Stimulated activated CD4-positive, alpha-beta T cell treated with anti-CD3 and anti-CD28 coated beads, TNF-alpha, amount 100 ng/mL, for 1 hour (primary cell): ENCODE measurements at places on chromosomes 12 and 14.

GRCh38 chr12:114684098-114684869 lies at the start of gene TBX3:
Gene TBX3, minus strand, starts transcription at chr12:114684175. Its CDS starts 975 bp downstream, at chr12:114683200.
- DNase-seq, result no peak

DNA sequence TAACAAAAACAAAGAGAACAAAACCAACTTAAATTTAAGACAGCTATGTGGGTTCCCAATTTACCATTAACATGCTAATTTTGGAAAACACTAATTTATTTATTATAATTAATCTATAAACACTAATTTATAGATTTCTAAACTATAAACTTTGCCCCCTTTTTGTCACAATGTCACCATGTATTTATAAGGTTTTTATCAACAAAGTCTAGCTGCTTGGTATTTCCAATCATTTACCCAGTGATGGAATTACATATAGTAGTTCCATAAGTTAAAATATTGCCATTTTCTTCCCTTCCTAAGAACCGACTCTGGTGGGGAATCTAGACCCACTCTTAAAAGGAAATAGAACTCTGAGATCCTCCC lies 140.7 kb downstream of the PPM1H start:
- no peak for DNase-seq

- no peak for DNase-seq
Observed at GRCh38 chr14:89425931-89426330, 8.9 kb upstream of the FOXN3 start.

- DNase-seq, result no peak
Observed at GRCh38 chr14:82251494-82251893, 717.8 kb upstream of the SEL1L start.

- DNase-seq, result no peak
Observed at GRCh38 chr14:75366963-75367362, 60.9 kb upstream of the JDP2 start.

- DNase-seq, result no peak
Observed at GRCh38 chr12:77031745-77032144, 33.6 kb downstream of the E2F7 start.

GRCh38 chr14:54609576-54609975 lies 42.6 kb downstream of the SAMD4A start:
- DNase-seq, result no peak

DNA sequence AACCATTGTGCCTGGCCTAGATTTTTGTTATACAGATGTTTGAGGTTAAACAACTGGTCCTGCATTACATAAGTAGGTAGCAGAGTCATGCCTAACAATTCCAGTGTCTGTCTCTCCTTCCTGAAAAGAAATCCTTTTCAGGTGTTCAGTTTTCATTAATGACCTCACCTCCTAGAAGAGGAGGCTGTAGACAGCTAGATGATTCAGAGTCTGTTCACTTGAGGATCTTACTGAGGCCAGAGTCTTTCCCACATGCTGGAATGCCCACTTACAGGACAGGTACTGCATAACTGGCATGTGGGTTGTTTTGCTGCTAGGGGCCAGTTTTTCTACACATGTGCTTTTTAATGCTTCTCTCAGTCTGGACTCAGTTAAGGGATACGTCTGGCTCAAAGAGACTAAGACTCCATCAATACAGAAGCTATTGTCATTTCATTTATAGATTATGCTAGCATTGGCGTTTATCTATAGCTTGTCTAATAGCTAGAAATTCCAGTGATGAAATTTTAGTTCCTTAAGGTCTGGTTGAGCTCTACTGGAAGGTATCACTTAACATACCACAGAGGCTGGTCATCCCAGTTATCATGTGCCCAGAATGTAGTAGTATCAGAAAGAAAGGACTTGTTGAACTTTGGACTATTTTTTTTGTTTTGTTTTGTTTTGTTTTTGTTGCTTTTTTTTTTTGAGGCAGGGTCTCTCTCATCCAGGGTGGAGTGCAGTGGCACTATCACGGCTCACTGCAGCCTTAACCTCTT lies 206.4 kb downstream of the ERC1 start:
- no peak for DNase-seq
